ENCODE measurements at places on chromosomes 12 and 14.

- H3K27me3 ChIP-seq, result no peaks in the 10 kb centered on the region
- no peaks in the 10 kb centered on the region for H3K4me1 ChIP-seq
- DNase-seq, result no peak
- no peaks in the 10 kb centered on the region for H3K36me3 ChIP-seq
Measured at GRCh38 chr14:76690502-76691105, 70.7 kb upstream of the VASH1 start.

DNA sequence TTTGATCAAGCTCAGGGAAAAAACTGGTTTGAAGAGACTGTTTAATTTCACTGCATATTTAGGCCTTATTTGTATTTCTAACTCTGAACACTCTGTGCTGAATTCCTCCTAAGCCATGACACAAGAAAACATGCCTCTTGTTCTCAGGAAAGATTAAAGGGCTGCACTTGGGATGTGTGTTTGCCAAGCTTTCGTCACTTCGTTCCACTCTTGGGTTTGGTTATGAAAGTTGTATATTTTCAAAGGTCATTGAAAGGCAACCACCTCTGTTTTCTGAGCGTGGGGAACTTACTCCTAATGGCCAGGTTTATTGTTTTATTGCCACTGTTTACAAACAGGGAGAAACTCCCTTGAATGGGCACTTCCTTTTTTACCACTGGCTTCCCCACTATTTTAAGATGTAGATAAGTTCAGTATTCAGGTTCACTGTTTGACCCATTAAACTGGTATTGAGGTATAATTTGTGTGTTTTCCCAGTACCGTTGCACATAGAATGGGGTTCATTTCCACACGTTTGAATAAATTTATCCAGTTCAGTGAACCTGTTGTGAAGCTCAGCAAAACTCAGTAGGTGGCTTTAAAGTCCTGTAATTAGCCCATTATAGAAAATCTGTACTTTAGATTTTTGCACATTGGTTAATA lies 65.3 kb downstream of the NKX2-1 start:
- H3K4me1 ChIP-seq, result no peaks in the 10 kb centered on the region
- no peaks in the 10 kb centered on the region for H3K36me3 ChIP-seq
- no peak overlapping the region for H3K4me3 ChIP-seq
- peaks cover 18% of the 10 kb centered on the region for H3K27me3 ChIP-seq

GRCh38 chr12:61267474-61267873 lies 992.7 kb upstream of the USP15 start:
- H3K36me3 ChIP-seq, result no peaks in the 10 kb centered on the region
- no peaks in the 10 kb centered on the region for H3K27me3 ChIP-seq
- DNase-seq, result no peak

- H3K4me3 ChIP-seq, result no peak overlapping the region
- no peaks in the 10 kb centered on the region for H3K4me1 ChIP-seq
- no peak for DNase-seq
- H3K27ac ChIP-seq, result no peak overlapping the region
- no peaks in the 10 kb centered on the region for H3K36me3 ChIP-seq
Measured at GRCh38 chr12:34392741-34393085, 370.4 kb downstream of the ALG10 start.
